ENCODE measurements at places on chromosomes 1 and 21.

GRCh38 chr1:170240409-170240808, 94.7 kb downstream of the NTMT2 start:
- no peak for DNase-seq

DNA sequence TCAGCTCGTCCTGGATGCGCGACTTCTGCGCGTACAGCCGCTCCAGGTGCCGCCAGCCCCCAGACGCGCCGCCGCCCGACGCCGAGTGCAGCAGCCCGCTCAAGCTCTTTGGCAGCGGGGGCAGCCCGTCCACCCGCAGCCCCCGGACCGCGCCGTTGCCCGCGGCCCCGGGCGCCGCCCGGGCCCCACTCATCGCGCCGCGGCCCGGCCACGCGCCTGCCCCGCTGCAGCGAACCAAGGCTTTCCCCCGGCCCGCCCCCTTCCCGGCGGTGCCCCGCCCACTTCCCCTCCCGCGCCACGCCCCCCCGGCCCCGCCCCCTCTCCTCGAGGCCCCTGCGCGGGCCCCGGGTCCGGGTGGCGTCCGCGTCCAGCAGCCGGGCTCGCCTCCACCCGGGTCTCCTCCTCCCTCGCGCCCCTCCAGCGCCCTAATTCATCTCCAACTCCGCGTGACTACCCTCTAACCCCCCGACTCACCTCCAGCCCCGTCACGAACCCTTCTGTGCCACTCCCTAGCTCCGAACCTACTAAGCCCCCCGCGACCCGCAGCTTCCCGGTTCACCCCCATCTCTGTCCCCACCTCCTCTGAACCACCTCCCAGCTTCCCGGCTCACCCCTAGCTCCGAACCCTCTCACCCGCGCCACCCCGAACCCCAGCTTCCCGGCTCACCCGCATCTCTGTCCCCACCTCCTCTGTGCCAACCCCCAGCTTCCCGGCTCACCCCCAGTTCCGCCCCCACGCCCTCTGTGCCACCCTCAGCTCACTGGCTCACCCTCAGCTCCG, at the start of gene FAM89A:
FAM89A (minus strand) TSS at position 236 of the 781 bp plus-strand sequence; CDS start at position 193, 43 bp downstream.
- no peak for DNase-seq

- no peak for DNase-seq
Observed at GRCh38 chr1:166888373-166889111, 12.5 kb upstream of the TADA1 start.

GRCh38 chr1:10649517-10650201, 146.8 kb downstream of the CASZ1 start:
- no peak for DNase-seq

GRCh38 chr1:17060306-17060749, 6.5 kb upstream of the SDHB start:
- DNase-seq = no peak

GRCh38 chr1:31593770-31594632, 17.7 kb downstream of the TINAGL1 start:
- no peak for DNase-seq

DNA sequence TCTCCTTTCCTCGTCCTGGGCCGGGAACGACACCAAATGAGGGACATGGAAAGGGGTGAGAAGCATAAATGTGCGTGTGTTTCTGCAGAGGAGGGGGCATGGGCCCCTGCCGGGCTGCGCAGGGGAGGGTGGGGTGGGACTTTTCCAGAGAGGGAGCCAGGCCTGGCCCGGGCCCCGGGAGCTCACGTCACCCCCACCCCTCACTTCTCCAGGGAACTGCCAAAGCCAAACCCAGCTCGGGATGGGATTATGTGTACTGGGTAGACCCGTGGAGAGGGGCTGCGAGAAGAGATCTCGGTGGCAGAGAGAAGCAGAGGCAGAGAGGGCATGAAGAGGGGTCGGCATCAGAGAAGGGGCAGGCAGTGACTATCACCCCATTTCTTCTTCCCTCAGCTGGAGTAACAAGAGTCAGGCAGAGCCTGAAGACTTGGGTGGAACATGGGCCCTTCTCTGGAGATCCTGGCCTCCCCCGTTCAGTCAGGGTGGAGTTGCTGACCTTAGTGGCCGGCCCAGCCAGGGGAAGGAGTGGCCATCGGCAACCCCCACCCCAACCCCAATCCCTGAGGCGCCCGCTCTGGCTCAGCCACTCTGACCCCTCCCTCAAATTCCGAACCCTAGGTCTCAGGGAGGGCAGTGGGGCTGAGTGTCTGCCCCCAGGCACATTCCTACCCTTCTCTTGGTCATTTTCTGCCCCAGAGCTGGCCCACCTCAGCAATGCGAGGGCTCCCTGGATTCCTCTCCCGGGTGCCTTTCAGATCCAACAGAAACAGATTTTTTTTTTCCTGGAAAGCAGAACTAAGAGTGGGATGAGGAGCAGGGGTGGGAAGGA, 1.2 kb downstream of the ADAMTSL4 start:
- no peak for DNase-seq

DNA sequence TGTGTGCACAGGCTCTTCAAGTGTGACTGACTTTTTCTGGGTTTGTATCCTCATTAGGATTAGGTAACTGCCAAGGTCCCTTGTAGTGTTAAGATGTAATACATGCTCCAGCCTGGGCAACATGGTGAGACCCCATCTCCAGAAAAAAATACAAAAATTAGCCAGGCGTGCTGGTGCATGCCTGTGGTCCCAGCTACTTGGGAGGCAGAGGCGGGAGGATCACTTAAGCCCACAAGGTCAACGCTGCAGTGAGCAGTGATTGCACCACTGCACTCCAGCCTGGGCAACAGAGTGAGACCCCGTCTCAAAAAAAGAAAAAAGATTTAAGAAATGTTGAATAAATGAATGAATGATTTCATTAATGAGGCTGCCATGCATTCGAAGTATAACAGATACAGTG, 15.1 kb downstream of the ZBTB17 start:
- DNase-seq = no peak

- DNase-seq = no peak
Observed at GRCh38 chr1:155301342-155301841, at the start of gene PKLR. TSS of gene PKLR (minus strand) at chr1:155301438. CDS start at chr1:155301395, 43 bp downstream.

DNA sequence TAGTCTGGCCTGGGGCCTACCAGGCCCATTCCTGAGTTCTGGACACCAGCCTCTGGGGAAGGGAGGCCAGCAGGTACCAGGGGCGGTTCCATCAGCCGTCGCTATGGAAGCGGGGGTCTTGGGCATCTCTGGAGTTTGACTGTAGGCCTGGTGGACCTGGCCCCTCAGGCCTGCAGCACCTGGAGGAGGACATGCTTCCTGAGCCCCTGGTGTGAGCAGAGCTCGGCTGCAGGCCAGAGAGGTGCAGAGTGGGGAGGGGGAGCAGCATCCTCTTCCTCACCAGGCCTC, 7.8 kb downstream of the MYBPH start:
- no peak for DNase-seq

DNA sequence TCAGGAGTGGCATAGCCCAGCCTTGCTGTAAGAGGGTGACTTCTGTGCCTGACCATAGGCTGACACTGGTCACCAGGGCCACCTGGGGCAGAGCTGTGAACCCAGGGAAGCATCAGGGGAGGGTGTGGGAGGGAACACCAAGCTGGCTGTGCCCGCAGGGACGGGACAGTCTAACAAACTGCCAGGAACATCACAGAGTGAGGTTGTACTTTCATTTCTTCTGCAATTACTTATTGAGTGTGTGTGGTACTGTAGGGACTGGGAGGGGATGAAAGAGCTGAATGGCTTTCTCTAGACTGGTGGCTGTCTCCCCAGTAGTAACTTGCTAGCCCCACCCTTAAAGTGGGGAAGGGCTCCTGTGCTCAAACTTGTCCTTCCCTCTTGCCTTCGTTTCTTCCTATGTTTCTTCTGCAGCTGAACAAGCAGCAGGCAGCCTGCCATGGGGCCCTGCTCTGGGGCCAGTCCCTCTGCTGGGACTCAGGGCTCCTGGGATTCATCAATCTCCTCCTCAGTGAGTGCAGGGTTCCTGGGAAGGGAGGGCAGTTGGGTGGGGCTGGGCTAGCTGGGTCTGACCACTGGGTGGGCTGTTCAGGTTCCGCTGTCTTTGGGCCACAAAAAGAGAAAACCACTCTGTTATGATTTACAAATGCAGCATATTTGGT, 39.7 kb upstream of the ETV3 start:
- DNase-seq = no peak

DNA sequence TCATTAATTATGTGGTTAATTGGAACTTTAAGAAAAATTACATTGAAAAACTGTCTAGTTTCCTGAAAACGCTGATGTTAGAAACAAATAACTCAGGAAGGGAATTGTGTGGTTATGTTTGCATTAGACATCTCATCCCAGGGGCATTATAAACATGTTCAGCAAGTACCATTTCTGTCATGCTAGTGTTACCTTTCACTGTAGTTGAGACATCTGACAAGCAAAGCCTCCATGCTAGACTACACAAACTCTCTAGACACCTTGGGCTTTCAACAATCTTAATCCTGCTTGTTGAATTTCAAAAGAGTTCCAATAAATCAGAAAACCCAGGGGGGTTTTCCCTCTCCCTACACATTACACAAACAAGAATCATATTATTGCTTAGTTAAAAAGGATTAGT, 536.8 kb downstream of the KCNT2 start:
- no peak for DNase-seq

DNA sequence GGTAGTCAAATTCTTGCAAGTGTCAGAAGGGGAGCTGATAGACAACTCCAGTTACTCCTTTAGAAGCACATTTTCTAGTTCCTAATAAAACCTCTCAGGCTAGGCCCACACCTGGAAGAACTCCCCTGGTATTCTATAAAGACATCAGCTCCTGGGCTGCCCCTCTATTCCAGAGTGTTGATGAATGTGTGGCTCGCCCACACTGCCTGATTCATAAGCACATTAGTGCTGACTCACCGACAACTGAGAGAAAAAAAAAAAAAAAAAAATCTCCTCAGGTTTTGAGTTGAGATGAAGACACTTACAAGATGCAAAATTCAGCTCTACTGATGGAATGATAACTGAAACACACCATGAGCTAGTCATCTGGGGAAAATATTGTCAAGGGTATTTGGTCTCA, 188.1 kb downstream of the TNR start:
- DNase-seq = no peak

- DNase-seq = no peak
Observed at GRCh38 chr1:206556750-206557635, 49.7 kb downstream of the RASSF5 start.

- no peak for DNase-seq
Observed at GRCh38 chr21:15671188-15671587, 58.6 kb upstream of the USP25 start.

DNA sequence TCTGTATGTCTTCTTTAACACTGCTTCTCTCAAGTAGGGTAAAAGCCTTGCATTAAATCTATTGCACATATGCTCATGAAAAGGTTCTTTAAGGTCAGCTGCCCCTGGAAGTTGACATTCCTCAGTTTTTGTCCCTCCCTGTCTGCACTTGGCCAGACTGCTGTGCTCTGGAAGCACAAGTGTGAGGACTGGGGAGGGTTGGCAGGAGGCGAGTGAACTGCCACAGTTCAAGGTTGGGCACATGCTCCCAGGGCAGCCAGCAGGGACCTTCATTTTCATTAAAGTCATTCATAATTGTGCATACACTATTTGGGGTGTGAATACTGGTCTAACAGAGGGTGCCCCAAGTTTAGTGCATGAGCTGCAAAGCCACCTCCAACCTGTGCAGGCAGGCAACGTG, 10.9 kb upstream of the THEM5 start:
- DNase-seq = no peak

GRCh38 chr1:187465441-187465840, 636.7 kb downstream of the PLA2G4A start:
- no peak for DNase-seq

- DNase-seq = no peak
Observed at GRCh38 chr1:18198260-18198659, 90.7 kb downstream of the IGSF21 start.

GRCh38 chr1:204520834-204521709, 4.9 kb downstream of the MDM4 start:
- no peak for DNase-seq

DNA sequence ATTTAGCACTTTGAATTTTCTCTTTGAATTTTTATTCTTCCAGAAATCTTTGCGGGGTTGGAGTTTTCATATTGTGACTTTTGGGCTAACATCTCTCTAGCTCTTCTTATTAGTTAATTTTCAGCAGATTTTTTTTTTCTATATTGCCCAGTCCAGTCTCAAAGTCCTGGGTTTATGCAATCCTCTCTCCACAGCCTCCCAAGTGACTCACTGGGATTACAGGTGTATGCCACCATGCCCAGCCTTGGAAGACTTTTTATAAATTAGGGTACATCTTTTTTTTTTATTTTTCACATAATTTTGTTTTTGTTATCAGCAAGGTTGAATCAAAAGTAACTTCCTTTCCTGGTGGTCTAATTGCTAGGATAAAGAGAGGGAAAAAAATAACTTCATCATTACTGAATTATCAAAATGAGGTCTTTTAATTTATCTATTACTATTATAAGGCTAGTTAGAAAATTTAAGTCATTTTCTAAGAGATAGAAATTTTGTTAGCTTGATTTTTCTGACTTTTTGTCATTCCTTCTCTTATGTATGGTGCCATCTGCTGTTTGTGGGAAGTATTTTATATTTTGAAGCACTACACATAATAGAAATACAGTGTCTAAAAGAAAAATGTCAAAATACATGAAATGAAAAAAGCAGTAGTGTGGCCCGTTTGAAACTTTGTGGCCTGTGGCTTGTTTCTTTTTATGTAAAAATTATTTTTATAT, 273.4 kb upstream of the CACYBP start:
- DNase-seq = no peak

GRCh38 chr1:206023695-206024094, at the start of gene CTSE:
TSS of gene CTSE (minus strand) at chr1:206023895. CDS start at chr1:206023791, 104 bp downstream.
- DNase-seq = no peak

GRCh38 chr1:34149501-34149900, 15.5 kb downstream of the CSMD2 start:
- DNase-seq = no peak

DNA sequence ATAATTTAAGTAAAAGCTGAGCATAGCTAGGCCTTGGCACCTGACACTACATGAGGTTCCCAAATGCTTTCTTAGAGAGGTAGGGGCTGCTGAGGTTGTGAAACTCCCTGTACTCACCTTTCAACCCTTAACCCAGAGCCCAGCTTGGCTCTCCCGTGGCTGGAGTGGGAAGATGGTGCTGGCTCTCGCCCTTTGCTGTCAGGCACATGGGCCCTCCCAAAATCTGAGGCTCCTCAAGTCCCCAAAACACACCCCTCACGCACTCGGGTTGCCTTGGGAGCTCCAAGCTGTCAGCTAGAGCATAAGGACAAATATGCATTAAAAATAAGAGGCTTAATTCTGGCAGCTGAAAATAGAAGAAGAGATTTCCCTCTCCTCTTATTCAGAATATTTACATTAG, 46.7 kb upstream of the PLPPR4 start:
- no peak for DNase-seq

DNA sequence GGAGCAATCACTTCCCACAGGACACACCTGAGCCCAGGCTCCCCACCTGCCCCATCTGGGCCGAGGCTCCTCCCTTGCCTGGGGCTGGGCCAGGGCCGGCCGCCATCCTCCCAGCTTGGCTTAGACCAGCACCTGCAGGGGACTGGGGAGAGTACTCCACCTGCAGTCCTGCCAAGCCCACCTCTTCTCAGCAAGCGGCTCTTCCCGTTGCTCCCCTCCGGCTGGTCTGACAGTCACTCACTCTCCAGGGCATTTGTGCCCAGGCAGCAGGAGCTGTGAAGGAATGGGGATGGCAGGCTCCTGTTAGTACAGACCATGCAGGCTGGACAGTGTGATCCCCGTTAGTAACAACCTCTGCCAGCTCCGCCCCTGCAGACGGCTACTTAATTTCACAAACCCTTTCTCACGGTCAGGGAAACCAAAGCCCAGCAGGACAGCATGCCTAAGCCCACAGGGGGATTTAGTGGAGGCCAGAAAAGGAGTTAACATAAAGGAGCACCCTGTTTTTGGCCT, at the start of gene FYB2:
FYB2 (minus strand) TSS at position 18 of the 513 bp plus-strand sequence. CDS start 114 bp downstream, outside the sequence.
- no peak for DNase-seq
